Cortex of kidney (tissue), 1 donor: ENCODE measurements at places on chromosomes 7 and 10.

GRCh38 chr7:37786741-37787569 is 61.4 kb upstream of the NME8 start:
- no peak for DNase-seq

DNA sequence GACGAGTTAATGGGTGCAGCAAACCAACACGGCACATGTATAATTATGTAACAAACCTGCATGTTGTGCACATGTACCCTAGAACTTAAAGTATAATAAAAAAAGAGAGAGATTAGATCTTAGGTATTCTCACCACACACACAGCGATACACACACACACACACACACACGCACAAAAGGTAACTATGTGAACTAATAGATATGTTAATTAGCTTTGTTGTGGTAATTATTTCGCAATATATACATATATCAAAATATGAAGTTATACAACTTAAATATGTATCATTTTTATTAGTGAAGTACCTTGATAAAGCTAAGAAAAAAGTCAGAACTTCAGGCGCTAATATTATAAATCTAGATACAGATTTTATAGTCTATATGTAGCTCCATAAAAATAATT is 849.2 kb downstream of the IPMK start:
- DNase-seq, result no peak

GRCh38 chr10:77391605-77392235 is 245.9 kb downstream of the KCNMA1 start:
- DNase-seq, result no peak

- DNase-seq, result no peak
Observed at GRCh38 chr7:39044489-39044888, 66.8 kb downstream of the POU6F2 start.

DNA sequence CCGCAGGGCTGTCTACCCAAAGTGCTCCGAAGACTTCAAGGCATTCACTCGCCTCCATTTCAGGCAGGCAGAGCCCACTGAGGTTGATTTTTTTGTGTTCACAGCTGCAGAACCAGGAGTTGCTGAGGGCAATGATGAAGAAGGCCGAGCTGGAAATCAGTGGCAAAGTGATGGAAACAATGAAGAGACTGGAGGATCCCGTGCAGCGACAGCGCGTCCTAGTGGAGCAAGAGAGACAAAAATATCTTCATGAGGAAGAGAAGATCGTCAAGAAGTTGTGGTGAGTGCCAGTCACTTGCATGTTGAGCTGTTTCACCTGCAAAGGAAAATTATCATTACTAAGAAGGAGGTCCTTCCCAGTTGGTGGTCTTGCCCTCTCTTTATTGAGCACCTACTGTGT is 210.5 kb downstream of the ARHGAP21 start:
- no peak for DNase-seq

DNA sequence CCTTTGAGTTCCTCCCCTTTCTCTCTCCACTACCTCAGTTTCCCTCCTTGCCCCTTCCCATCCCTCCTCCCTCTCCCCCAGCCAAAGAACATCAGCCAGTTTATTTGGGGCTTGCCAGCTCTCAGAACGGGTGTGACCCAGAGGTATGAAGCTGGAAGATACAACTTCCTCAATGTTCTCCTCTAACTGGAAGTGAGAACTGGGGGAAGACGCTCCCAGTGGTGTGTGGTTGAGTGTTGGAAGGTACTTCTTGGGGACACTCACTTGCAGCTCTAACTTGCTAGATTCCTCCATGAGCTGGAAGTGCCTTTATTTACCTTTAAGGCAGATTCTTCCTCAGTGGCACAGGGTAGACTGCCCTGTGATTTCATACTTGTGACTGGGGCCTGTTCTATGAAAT is 110.5 kb upstream of the HABP2 start:
- no peak for DNase-seq
